Activated CD8-positive, alpha-beta T cell treated with anti-CD3 and anti-CD28 coated beads for 36 hours (primary cell): ENCODE measurements at places on chromosomes 2 and 18. TPM values are rescaled to one million over a fixed set of nuclear protein-coding genes. Genes with fewer than 3 reads are reported as not detected.

The DYSF gene
- 3.5 TPM for total RNA-seq

The PRKAG3 gene
- not detected for total RNA-seq

The G6PC2 gene
- not detected for total RNA-seq

The MPP4 gene
- not detected for total RNA-seq

The FN1 gene
- total RNA-seq = not detected

The UGT1A5 gene
- not detected for total RNA-seq

The TMEM17 gene
- 0.13 TPM for total RNA-seq

The MARCO gene
- not detected for total RNA-seq

The THOC1 gene
- total RNA-seq = 69.5 TPM

The TYMS gene
- total RNA-seq = 324 TPM

The BIRC6 gene
- 68.8 TPM for total RNA-seq

The SLC14A1 gene
- 3.1 TPM for total RNA-seq

The ANKRD30B gene
- not detected for total RNA-seq

The C1QL2 gene
- total RNA-seq = not detected

The CDK15 gene
- not detected for total RNA-seq

The IL36G gene
- not detected for total RNA-seq

The NT5DC4 gene
- total RNA-seq = not detected

The EFEMP1 gene
- total RNA-seq = not detected

The GALR1 gene
- not detected for total RNA-seq

The SERPINB10 gene
- total RNA-seq = not detected

The APLF gene
- 3.5 TPM for total RNA-seq

The POLR1A gene
- 41.8 TPM for total RNA-seq

The BCL11A gene
- total RNA-seq = 0.54 TPM

The RNU2-63P gene
- 7.6 TPM for total RNA-seq

The KCTD1 gene
- 3.4 TPM for total RNA-seq

The NEUROD1 gene
- total RNA-seq = not detected

The FASTKD1 gene
- 55.4 TPM for total RNA-seq

The DES gene
- not detected for total RNA-seq

The UGP2 gene
- total RNA-seq = 81.4 TPM

The POU3F3 gene
- total RNA-seq = not detected

The UNC80 gene
- not detected for total RNA-seq

The KLHL30 gene
- total RNA-seq = not detected

The SERPINB13 gene
- not detected for total RNA-seq
